ENCODE measurements at places on chromosomes 5 and 9.
A peak's percentile ranks its signal among the peaks of the same experiment; 100 is the strongest.

- no peak for DNase-seq
Measured at GRCh38 chr5:39640552-39640951, 215.8 kb upstream of the DAB2 start.

GRCh38 chr9:129720181-129720864 is 32.5 kb downstream of the PTGES start:
- no peak for DNase-seq

DNA sequence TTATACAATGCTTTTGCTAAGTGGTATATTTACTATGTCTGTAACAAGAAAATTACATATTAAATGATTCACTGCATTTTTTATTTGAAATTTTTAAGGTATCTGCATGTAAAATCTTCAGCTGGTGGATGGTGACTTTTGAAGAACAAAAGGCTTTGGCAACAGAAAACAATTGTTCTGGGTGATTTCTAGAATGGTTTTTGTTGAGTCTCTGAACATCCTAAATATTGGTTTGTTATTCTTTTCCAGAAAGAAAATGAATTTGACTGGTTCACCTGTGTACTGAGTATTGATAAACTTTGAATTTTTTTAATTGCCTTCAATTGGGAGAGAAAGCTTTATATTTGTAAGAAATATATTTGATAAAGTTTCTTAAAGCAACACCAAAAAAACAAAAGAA is 35.2 kb downstream of the ERAP1 start:
- no peak for DNase-seq

DNA sequence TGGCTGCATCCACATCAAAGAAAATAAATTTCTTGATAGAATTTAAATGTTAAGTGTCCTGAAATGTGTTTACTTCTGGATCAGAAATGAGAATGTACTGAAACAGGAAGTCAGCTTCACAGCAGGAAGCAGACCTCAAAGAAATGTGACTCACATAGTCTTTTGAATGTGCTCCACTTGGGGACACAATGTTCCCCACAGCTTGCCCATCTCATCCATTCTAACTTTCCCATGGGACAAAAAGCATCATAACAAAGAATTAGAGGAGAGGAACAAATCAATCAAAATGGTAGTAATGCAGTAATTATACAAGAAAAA is 85.7 kb downstream of the GRAMD2B start:
- no peak for DNase-seq

- no peak for DNase-seq
Measured at GRCh38 chr9:10003047-10003446, 609.8 kb downstream of the PTPRD start.

- peak; percentile 26 for DNase-seq
Measured at GRCh38 chr5:55438998-55439397, 95.8 kb downstream of the PLPP1 start.

GRCh38 chr9:109534151-109534550 is 36.0 kb upstream of the PTPN3 start:
- no peak for DNase-seq

DNA sequence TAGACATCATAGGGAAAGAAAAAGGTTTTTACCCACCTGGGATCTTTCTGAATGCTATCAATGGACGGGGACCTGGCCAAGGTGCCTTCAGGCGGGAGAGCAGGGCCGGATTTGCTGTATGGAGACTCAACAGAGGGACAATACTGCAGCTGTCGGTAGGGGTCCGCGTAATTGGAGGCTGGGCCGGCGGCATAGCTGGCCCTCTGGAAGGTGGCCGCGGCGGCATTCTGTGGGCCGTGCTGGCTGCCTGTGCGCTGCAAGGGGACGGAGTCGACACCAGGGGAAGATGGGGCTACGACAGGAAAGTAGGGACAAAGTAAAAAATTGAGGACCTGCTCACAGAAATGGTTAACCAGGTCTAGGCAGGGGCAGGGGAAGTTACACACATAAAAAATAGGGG is 557.9 kb downstream of the CTNND2 start:
- DNase-seq: no peak

DNA sequence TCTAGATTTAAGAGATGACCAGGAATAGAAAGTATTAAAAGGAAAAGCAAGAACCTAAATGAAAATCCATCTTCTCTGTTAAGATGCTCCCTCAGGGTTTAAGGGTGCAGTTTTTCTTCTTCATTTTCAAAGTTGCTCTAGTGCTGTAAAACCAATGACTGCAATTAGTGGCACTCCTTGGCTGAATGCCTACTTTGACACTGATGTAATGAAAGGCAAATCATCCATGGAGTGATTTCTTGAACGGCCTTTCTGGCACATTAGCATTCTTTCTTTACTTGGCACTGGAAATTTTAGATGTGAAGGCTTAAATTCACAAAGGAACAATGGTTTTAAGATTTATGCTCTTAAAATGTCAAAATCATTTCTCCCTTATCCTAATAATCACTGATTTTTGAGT is 19.3 kb upstream of the ISCA1 start:
- DNase-seq: no peak

- no peak for DNase-seq
Measured at GRCh38 chr9:110537841-110538646, 41.5 kb downstream of the SVEP1 start.

- no peak for DNase-seq
Measured at GRCh38 chr9:77783518-77783917, 135.4 kb upstream of the GNA14 start.

GRCh38 chr5:178068293-178068692 is 45.0 kb upstream of the N4BP3 start:
- DNase-seq: no peak

DNA sequence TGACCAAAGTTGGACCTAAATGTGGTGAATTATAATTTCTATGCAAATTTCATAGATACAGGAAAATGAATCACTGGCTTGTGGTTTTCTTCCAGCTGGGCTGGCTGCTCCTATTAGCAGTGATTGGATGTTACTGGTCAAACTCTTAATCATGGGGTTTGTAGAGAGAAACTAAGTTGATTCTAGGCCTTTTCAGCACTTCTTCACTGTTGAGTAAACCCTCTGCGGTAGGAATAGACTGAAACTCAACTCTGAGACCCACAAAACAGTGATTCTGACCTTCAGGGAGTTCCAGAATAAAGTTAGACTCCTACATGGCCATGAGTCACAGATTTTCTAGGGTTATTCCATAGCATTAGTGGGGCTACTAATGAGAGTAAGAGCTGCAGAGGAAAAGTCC is 47.9 kb upstream of the FKTN start:
- DNase-seq: peak; percentile 58

Measured in AG20443 (cell line).